ENCODE measurements at places on chromosomes 13 and 19.

DNA sequence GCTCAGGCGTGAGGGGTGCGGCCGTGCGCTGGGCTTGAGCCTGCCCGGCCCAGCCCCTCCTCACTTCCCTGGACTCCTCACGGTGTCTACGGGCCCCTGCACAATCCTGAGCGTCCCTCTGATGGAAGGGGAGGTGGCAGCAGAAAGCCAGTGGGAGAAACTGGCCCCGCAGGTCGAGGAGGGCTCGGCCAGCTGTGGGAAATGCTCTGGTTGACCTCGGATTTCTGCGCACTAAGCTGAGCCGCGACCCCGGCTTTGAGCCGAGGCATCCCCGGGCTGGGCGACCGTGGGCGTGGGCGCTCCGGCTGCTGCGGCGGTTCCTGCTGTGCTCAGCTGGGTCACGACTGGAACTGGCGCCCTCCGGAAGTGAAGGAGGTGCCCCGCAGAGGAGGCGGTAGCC lies 70.1 kb downstream of the ZNF208 start:
- peak; percentile 3 for DNase-seq

DNA sequence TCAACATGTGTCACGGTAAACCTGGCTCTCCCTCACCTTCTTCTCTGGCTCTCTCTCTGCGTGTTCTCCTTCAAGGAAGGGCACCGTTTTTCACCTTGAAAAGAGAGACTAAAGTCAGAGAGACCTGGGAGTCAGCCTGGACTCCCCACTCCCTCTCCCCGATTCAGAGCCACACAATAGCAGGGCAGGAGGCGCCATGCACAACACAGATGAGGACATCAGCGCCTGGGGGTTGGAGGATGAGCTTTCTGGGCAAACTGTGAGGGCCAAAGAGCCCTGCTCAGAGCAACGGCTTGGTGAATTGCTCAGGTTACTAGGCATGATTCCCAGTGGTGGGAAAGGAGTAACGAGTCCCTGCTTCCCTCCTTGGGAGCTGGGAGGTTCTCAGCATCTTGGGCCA lies 32.3 kb downstream of the HSPH1 start:
- no peak for DNase-seq

- DNase-seq = no peak
Measured at GRCh38 chr13:71874458-71874857, 7.5 kb upstream of the DACH1 start.

- no peak for DNase-seq
Measured at GRCh38 chr13:45349438-45349837, 8.5 kb upstream of the TPT1 start.

DNA sequence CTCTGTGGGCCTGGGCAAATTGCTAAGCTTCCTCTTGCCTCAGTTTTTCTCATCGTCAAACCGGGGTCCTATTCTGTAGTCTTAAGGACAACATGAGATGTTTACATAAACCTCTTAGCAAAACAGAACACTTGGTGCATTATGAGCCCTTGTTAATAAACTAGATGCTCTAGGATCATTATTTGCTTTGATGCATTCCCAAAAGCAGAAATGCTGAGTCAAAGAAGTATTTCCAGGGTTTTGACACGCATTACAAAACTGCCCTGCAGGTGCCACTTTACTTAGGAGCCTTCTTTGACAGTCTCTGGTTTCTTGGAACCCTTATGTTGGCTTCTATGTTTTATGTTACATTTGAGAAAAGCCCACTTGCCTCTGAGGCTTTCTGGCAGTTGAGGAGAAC lies 12.1 kb downstream of the AKAP11 start:
- DNase-seq = no peak

DNA sequence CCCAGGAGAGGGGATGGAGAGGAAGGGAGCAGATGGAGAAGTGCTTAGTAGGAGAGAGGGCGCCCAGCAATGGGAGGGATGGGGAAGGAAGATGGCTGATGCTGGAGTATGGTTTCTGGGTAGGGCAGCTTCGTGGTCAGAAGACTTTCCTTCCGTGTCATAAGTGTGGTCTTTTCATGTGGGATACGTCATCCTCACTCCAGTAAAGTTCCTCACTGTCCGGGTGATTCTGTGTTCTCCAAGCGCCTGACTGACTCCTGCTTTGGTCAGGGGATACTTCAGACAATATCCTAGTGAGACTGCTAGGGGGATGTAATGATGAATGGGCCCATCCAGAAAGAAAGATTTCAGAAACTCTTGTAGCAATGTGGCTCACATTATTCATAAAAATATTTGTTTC lies 3.9 kb upstream of the OR10H3 start:
- DNase-seq = no peak

GRCh38 chr13:20057963-20058362 lies 99.4 kb downstream of the ZMYM2 start:
- DNase-seq = no peak

GRCh38 chr13:110993788-110994187 lies 78.9 kb upstream of the ANKRD10 start:
- DNase-seq = no peak

DNA sequence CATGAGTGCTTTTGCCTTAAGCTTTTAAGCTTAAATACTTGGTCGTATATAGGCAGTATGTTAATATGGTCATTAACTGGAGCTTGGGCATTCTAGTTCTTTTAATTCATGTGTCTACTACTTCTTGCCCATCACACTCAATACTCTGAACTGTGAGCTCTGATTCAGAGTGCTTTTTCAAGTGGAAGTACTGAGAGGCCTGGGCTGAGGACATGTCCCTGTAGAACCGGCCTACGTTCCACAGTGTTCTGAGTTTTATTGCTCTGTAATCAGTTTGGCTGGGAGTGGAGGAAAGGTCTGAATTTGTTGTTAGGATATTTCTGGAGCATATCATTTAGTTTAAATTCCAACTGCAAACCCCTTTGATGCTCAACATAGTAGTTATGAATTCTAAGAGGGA lies 1744.8 kb upstream of the MIR17HG start:
- DNase-seq = no peak

- DNase-seq = no peak
Measured at GRCh38 chr19:49570138-49570856, 10.1 kb downstream of the NOSIP start.

Measured in activated gamma-delta T cell (primary cell).